ENCODE measurements at places on chromosomes 7 and 10.

DNA sequence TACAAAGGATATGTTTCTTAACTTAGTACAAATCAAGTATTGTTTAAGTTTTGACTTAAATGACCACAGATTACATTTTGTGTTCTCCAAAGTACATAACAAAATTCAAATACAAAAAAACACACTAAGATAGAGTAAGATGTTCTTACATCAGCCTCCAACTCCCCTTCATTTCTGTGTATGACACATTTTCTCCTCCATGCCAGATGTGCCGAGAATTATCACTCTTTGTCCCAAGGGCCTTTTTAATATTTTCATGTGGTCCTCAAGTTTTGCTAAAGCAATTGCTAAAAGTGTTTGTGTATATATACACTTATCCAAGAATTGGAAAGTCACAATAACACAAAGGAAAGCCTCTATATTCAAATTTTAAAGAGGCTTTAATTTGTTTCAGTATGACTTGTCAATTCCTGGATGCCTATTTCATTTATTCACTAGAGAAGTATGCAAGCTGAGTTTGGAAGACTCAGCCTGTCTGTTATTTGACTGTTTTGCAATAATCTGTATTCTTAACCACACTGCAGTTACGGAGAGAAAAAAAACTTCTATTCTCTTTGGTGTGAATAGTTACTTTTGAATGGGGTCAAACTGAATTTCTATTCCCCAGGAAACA lies 586.4 kb upstream of the SEMA3D start:
- DNase-seq = no peak

DNA sequence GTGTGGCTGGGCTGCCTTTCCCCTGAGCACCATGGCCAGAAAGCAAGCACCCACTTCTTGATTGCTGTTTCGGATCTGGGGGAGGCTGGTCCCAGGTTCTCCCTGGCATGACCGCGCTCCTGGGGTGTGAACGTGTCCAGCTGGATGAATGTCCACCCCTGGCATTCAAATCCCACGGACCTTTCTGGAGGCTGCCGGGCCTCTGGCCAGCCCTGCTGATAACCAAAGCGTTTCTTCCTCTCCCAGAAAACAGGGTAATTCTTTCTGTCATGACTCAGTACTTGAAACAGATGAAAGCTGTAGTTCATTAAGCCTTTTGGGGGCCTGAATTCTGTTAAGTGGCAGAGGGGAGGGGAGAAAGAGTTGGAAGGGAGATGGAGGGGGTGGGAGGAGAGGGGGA lies 73.1 kb upstream of the SAMD8 start:
- no peak for DNase-seq

DNA sequence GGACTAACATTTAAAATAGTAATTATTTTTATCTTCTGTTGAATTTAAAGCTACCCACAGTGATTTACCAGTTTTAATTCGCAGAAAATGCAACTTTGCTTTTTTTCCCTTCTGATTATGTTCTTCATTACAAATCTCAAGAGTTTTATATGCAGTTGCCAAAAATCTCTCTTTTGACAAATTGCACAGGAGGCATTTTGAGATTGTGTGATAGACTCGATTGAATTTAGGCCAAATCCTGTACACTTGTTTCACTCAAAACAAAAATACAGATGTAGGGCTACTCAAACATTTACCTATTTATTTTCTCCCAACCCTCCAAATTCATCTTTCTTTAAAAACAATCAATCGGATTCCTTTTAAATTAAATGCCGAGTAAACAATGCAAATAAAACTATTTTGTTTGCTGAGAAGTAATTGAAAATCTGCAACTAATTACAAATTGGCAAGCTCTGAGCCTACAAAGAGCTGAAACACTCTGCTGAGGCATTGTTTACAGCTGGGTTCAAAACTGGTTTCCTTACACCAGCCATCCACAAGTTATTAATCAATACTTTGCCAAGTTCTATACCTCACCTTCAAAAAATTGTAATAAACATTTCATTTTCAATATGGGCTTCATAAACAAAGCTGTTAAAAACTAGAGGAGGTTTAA lies 214.9 kb upstream of the TCF7L2 start:
- DNase-seq = no peak

DNA sequence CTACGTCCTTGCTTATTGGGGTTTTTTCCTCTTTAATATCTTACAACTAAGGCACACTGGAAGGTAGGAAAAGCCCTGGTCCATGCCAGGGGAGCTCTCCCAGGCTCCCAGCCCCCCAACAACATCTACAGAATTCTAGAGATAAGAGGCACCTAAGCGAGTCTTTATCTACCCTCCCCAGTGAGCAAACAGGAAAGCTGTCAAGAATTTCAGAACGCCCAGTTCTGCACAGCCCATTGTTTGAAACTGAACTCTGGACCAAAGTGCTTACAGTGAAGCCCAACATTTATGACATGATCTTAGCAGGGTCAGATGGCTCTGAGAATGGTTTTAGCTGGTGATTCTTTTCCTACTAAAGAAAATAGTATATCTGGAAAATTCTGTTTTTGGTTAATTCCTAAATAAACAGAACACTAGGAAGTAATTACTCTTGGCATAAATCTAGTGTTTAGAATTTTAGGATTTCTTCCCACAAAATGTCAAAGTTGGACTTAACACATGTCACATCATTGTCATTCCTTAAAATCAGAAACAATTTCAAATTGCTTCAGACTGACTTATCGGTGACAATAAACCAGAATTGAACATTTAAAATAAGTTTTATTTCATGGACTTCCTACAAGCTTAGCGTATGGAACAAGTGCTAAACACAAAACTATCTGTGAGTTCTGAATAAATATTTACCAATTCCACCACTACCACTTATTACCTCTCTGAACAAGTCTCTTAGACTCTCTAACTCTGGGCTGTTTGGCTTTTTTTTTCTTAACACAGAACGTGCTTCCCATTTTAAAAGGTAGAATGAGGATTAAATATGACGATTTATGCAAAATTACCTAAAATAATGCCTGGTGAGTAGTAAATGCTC lies 31.3 kb upstream of the RNF32 start:
- no peak for DNase-seq

DNA sequence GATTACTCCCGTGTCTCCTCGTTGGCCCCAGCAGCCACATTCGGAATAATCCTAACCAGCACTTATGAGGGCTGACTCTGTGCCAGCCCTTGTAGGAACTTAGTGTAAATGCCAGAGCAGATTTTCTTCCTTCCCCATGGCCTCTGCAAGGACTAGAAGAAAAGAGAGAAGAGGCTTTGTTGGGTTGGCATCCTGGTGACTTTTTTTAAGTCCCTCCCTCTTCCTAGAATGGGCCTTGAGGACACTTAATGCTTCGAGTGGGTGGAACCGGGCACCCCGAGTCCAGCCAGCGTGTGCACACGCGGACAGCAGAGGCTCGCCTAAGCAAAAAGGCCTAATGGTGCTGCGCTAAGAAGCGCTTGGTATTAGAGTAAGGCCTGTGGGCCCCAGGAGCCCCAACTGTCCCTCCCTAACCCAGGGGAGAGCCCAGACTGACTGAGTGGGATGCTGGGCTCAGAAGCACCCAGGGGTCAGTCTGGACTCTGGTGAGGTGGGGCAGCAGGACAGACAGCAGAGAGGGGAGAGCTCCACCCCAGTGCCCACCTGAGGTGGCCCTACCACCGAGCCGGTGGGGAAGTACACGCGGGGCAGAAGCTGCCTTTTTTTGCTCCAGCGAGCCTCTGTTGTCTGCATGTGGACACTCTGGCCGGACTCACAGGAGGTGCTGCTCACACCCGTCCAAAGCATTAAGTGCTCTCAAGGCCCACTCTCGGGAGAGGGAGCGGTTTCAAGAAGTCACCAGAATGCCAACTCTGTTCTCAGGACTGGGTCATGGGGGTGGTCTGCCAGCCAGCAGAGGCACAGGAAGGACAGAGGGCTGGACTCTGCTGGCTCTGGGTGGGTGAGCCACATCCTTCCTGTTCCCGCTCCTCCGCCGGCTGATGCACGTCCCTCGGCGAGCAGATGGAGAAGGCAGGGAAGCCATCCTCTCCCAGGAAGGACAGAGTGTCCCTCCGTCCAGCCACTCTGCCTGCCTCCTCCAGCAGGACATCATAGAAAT lies 12.5 kb downstream of the ITPRIP start:
- DNase-seq = no peak

DNA sequence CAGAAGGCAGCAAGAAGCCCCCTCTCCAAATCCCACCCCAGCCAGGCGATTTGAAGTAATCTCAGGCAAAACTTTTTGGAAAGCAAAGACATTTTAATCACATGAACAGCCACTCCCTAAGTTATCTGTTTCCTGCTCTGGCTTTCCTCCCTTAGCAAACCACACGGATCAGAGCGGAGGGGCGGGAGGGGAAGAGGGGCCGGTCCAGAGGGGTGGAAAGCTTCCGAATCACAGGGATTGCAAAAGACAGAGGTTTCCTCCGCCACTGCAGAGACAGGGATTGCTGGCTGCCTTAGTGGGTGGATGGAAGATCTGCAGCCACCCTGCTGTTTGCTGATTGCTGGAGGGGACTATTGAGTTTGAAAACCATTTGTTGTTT lies 41.2 kb downstream of the ZCCHC24 start:
- DNase-seq = no peak

DNA sequence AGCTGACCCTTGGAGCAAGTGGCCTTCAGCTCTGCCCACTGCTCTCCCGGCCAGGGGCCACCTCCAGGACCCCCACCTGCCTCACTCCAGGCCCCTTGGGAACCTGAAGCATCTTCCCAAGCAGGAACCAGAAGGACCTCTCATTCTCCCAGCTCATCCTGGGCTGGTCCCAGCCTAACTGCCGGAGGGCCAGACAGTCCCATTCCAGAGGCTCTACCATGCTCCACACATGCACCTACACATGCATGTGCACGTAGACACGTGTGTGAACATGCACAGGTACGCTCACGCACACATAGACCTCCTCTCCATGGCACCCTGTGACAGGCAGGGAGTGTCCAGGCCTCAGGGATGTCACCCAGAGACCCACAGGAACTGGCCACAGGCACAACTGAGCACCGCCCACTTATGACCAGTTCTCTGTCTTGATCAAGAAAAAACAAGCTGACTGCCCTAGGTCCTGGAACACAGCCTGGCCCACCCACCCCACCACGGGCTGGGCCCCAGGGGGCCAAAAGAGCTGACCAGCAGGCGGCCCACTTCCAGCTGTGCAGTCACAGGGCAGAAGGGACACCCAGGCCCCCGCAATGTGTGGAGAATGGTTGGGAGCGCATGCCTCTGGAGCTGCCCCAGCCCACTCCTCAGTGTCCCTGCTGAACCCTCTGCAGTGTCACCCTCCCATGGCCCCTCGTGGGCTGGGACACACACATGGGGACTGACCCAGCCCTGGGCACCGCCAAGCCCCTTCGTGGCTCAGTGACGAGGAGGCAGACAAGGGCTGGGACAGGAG lies 43.4 kb downstream of the CAMK2B start:
- no peak for DNase-seq

GRCh38 chr7:128940494-128941322 lies 3.0 kb downstream of the IRF5 start:
- no peak for DNase-seq
